ENCODE measurements at places on chromosomes 4 and X.

- H3K4me1 ChIP-seq: no peaks in the 10 kb centered on the region
- no peak overlapping the region for H3K4me3 ChIP-seq
- H3K27me3 ChIP-seq: no peaks in the 10 kb centered on the region
- H3K36me3 ChIP-seq: no peaks in the 10 kb centered on the region
- no peak overlapping the region for H3K27ac ChIP-seq
- no peak for DNase-seq
Observed at GRCh38 chr4:45036677-45037076, 310.3 kb upstream of the GNPDA2 start.

DNA sequence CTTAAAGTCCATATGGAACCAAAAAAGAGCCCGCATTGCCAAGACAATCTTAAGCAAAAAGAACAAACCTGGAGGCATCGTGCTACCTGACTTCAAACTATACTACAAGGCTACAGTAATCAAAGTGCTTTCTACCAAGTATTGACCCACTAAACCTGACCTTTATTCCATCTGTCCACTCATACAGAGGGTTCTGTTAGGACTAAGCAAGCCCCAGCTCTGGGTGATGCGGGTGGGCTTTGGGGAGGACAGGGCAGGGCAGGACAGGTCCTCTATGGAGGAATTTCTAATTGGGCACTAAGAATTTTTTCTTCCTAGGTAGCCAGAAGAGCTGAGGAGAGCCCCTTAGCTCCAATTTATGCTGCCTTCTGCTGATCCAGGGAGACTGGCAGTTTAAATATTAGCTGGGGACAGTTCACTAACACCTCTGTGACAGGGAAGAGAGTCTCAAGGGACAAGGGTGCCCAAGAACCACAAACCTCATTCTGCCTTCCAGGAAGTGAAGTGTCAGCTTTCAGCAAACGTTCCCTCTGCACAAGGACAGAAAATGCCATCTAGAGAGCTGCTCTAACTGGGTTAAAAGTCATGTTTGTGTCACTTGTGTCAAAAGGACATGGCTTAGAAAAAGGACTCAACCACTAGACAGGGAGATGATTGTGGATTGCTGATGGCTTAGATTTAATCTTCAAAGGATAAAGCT is 143.2 kb downstream of the KIT start:
- no peaks in the 10 kb centered on the region for H3K36me3 ChIP-seq
- DNase-seq: no peak
- no peak overlapping the region for H3K27ac ChIP-seq
- no peaks in the 10 kb centered on the region for H3K27me3 ChIP-seq
- no peak overlapping the region for H3K4me3 ChIP-seq

- no peaks in the 10 kb centered on the region for H3K36me3 ChIP-seq
- no peak overlapping the region for H3K4me3 ChIP-seq
- no peak overlapping the region for H3K27ac ChIP-seq
- no peaks in the 10 kb centered on the region for H3K4me1 ChIP-seq
- no peak for DNase-seq
- H3K27me3 ChIP-seq: no peaks in the 10 kb centered on the region
Observed at GRCh38 chr4:128917781-128918180, 108.3 kb downstream of the JADE1 start.

DNA sequence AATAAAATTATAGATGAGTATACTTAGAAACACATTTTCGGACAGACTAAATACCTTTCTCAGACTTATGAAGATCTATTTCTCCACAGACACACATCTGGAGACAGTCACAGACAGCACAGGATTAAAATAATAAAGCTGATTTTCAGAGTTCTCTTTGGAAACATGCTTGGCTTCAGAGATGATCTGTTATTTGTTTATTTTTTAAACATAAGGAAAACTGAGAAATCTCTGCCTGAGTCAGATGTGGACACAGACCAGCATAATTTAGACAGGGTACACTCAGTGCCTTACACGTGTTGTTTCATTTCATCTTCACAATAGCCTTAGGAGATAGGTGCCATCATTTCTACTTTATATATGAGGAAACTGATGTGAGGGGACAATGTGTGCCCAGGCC is 92.1 kb downstream of the SLC9A7 start:
- no peaks in the 10 kb centered on the region for H3K36me3 ChIP-seq
- H3K27ac ChIP-seq: no peak overlapping the region
- DNase-seq: no peak

DNA sequence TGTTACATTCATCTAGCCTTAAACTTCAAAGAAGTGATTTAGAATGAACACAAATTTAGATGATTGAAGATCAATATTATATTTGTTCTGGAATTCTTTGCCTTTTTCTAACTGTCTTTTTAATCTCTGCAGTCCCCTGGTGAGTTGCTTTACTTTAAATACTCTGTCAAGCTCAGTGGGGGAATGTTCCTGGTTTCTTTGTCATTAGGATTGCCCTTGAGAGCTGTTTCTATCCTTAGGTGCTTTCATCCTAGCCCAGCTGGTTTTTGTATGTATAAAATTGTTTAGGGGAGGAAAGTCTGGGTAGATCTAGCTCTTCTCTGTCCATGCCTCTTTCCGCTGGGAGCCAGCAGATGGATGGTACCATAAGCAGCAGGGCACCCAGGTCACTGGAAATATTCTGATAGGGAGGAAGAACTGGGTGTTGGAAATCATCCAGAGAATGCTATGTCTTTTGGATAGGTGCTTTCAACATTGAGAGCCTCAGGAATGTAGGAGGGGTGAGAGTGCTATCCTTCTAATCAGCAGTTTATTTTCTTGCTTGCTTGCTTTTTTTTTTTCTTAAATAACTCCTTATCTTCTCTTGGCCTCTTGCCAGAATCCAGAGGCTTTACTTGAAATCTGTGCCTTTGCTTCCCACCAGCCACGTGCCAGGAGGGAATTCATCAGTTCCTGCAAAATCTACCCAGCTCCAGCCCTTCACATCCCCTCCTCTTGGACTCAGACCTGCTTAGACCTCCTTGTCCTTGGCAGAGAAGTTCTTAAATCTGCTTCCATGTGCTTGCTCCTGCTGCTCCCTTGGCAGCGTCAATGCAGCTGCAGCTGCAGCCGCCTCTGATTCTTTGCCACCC is 215.3 kb upstream of the ANXA3 start:
- H3K27me3 ChIP-seq: no peaks in the 10 kb centered on the region
- no peaks in the 10 kb centered on the region for H3K36me3 ChIP-seq
- H3K4me3 ChIP-seq: no peak overlapping the region
- no peak overlapping the region for H3K27ac ChIP-seq

DNA sequence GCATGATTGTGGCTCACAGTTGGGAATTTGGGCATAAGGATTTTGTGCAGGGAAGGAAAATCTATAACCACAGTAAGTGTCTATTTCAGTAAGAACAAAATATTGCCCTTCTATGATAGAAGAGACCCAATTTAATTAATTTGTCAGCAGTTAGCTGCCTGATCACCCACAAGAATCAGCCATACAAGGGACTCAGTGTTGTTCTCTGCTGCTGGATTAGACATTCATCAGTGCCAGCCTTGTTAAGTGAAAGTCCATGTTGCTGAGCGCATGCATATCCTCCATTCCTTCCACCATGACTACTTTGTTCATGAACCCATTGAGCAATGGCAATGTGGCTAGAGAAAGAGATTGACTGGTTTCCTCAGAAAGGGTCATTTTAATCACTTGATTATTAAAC is 125.3 kb upstream of the PDHA2 start:
- no peaks in the 10 kb centered on the region for H3K27me3 ChIP-seq
- H3K4me3 ChIP-seq: no peak overlapping the region
- no peak overlapping the region for H3K27ac ChIP-seq
- H3K4me1 ChIP-seq: no peaks in the 10 kb centered on the region
- no peak for DNase-seq

- no peaks in the 10 kb centered on the region for H3K27me3 ChIP-seq
- H3K4me3 ChIP-seq: no peak overlapping the region
- H3K27ac ChIP-seq: no peak overlapping the region
Observed at GRCh38 chrX:71604796-71605568, 13.3 kb downstream of the CXCR3 start.
